ENCODE measurements at places on chromosomes 5 and 9.

- DNase-seq, result no peak
Measured at GRCh38 chr9:131712151-131712716, 27.6 kb downstream of the RAPGEF1 start.

GRCh38 chr5:79845448-79846197 is 145.4 kb downstream of the MTX3 start:
- DNase-seq, result no peak

DNA sequence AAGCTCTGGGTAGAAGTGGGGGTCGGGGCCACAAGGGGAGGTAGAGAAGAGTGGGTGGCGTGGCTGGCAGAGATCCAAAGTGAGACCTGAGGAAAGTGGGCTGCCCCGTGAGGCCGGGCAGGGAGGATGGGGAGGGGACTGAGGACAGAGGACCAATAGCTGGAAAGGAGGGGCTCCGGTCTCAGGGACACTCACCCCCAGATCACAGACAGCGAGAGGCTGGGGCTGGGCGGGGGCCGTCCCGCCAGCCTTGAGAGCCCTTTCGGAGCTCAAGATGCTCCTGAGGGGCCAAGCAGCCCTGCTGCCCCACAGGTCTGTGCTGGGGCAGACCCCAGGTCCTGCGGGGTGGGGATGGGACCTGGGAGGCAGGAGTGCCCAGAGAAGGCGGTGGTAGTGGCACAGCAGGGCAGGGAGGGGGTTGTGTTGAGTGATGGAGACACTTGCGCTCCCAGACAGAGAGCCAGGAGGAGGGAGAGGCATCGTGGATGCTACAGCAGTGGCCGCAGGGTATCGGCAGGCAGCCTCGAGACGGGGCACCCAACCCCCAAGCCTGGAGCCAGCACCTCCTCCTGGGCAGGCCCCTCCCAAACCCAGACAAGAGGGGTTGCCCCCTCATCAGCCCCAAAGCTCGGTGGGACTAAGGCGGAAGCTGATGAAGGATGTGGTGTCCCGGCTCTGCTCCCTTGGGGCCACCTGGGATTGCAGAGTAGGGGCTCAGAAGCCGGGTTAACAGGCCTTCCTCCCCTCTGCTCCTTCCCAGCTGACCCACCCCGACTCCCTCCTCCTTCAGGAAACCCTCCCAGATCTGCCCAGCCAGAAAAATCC is 3.4 kb downstream of the SARDH start:
- DNase-seq, result no peak

- DNase-seq, result no peak
Measured at GRCh38 chr5:108797986-108798385, 50.3 kb downstream of the FER start.

- peak; percentile 26 for DNase-seq
Measured at GRCh38 chr5:176541338-176542134, 4.3 kb upstream of the RNF44 start.

GRCh38 chr5:77328930-77329647 is 118.6 kb downstream of the PDE8B start:
- no peak for DNase-seq

- DNase-seq, result no peak
Measured at GRCh38 chr5:14339468-14339867, 196.3 kb downstream of the TRIO start.

- no peak for DNase-seq
Measured at GRCh38 chr9:37197158-37198038, 77.0 kb downstream of the ZCCHC7 start.

DNA sequence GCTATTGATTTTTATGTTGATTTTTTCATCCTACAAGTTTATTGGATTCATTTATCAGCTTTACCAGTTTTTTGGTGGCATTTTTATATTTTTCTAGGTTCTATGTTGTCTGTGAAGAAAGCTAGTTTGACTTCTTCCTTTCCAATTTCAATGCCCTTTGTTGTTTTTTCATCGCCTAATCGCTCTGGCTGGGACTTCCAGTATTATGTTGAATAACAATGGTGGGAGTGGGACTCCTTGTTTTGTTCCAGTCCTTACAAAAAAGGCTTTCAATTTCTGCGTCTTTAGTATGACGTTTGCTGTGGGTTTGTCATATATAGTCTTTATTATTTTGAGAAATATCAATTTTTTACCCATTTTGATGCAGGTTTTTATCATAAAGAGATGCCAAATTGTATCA is 175.6 kb upstream of the CCNH start:
- no peak for DNase-seq

DNA sequence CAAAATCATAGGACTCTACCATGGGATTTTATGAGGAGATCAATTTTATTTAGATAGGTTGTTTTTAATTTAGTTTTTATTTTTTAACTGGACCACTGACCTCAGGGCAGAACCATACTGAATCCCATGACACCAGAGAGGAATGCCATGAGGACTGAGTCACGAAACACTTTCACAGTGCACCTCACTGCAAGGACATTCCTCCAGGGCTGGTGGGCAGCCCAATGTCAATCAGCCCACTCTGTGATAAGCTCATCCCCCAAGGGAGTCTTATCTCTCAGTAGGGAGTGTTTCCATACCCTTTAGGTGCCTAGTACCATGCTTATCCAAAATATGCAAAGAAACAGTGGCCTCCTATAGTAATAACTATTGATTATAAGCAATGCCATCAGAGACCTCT is 224.5 kb upstream of the CDH6 start:
- DNase-seq, result no peak

GRCh38 chr9:109600142-109600541 is 102.0 kb upstream of the PTPN3 start:
- no peak for DNase-seq

GRCh38 chr5:22649074-22649473 is 204.1 kb downstream of the CDH12 start:
- DNase-seq, result peak; percentile 83

DNA sequence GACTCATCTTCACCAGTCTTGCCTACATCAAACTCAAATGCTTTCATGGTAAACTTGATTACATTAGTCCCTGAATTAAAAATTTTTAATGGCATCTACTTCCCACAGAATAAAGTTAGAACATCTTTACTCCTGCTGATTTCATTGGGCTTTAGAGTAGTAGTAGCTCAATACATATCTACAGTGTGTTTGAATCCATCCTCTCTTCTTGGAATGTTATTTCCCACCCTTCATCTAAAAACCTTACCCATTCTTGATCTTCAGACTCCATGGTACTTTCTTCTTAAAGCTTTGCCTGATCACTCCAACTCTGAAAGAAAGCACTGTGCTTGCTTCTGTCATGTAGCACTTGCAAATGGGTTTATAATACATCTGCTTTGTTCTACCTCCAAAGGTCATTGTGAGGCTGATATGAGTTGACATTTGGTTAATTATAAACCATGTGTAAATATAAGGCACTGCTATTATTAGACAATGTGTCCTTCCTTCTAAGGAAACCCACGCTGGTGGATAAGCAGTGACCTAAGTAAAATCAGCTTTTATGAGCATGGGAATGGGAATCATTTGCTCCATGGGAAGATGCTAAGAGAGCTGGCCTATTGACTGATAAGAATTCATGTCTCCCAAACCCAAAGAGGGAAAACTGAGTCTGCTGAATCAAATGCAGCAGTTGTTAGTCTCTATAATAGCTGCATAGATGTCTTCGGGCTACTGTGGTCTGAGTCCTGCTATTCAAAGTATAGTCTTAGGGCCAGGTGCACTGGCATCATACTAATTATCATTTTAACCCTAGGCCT is 7.5 kb upstream of the PRLR start:
- DNase-seq, result no peak

GRCh38 chr9:109475526-109475925 is 22.6 kb downstream of the PTPN3 start:
- no peak for DNase-seq

GRCh38 chr5:150567031-150567717 is 59.2 kb downstream of the NDST1 start:
- no peak for DNase-seq

- no peak for DNase-seq
Measured at GRCh38 chr9:128841694-128842492, 12.3 kb upstream of the SPOUT1 start.

DNA sequence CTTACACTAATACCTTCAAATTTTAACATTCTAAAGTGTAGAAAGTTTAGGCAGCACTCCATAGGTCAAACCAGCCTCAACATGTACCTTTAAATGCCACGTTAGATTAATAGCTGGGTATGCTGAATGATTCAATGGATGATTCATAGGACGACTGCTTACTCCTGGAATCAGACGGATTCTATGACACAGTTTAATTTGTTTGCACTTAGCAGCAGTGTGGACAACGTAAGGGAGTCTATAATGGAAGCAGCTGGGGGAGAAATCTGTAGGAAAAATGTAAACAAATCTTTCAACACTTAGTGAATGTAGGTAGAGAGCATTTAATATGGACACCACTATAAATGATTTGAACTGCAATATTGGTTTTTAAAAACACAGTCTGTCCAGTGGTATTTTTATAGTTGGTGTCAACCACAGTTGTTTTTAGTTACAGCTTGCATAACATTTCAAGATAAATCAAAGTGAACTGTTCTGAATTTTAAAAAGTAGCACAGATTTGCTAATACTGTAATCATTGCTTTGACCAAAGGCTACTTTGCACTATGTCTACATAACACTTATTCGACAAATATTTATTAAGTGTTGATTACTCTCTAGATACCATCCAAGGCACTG is 701.5 kb upstream of the MEF2C start:
- no peak for DNase-seq

GRCh38 chr9:115127191-115127817 is 9.3 kb upstream of the TNC start:
- no peak for DNase-seq

- DNase-seq, result no peak
Measured at GRCh38 chr9:109167716-109168115, 667 bp upstream of the FRRS1L start.

DNA sequence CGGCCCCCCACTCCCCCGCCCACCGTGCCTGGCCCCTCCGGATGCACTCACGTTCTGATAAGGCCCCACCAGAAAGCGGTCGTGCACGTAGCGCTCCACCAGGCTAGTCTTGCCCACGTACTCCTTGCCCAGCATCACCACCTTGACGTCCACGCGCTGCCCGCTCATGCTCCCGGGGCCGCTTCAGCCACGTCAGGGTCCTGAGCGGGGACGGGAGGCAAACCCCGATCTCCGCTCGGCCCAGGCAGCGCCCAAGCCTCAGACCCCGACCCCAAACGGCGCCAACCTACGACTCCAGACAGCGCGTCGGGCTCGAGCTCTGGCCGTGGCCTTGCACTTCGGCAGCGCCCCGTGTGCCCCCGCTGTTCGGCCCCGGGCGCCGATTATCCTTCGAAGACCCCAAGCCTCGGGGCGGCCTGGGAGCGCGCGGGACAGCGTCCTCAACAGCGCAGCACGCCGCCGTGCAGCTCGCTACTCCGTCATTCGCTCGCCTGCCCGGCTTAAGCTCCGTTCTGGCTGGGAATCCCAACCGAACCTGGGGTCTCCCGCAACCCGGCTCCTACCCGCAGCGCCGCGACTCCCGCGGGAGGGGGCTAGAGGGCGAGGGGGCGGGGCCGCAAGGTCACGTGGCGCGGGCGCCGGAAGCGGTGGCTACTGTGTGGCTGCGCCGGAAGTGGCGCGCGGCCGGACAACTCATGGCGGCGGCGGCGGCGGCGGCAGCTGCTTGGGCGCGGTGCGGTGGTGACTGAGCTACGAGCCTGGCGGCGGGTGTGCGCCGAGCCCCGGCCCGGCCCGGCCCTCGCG is at the start of the genes PRELID1 and RAB24:
PRELID1 (plus strand) TSS at position 679 of the 804 bp plus-strand sequence. CDS start 187 bp downstream, outside the sequence.
RAB24 (minus strand) TSS at position 599 of the 804 bp plus-strand sequence; CDS start at position 168, 431 bp downstream.
- DNase-seq, result peak; percentile 87

GRCh38 chr5:153671653-153672346 is 181.3 kb downstream of the GRIA1 start:
- no peak for DNase-seq

DNA sequence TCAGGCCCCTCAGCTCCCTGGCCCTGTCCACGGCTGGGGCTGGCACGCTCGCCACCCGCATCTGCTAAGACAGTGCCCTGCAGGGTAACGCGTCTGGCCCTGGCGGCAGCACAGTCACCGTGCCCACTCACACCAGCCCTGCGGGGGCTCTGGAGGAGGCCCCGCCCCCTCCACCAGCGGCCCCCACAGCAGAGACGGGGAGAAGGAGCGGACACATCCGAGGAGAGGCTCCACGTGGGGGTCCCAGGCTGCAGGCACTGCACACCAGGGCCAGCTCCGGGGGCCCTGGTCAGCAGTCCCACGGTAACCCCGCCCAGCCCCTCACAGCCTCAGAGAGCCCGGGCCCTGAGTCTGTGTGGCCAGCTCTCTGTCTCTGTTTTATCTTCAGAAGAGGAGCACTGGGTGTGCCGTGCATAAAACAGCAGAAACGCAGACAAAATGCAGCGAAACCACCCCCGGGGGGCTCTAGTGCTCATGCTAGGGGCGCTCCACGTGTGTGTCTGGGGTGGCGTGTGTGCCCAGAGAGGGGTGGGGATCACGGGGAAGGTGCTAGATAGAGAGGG is 47.5 kb upstream of the NRARP start:
- DNase-seq, result no peak

- no peak for DNase-seq
Measured at GRCh38 chr9:36317766-36318165, 59.5 kb upstream of the GNE start.

GRCh38 chr9:17236147-17236546 is 101.3 kb downstream of the CNTLN start:
- DNase-seq, result peak; percentile 28

GRCh38 chr5:110836851-110837250 is 98.0 kb downstream of the SLC25A46 start:
- DNase-seq, result no peak

DNA sequence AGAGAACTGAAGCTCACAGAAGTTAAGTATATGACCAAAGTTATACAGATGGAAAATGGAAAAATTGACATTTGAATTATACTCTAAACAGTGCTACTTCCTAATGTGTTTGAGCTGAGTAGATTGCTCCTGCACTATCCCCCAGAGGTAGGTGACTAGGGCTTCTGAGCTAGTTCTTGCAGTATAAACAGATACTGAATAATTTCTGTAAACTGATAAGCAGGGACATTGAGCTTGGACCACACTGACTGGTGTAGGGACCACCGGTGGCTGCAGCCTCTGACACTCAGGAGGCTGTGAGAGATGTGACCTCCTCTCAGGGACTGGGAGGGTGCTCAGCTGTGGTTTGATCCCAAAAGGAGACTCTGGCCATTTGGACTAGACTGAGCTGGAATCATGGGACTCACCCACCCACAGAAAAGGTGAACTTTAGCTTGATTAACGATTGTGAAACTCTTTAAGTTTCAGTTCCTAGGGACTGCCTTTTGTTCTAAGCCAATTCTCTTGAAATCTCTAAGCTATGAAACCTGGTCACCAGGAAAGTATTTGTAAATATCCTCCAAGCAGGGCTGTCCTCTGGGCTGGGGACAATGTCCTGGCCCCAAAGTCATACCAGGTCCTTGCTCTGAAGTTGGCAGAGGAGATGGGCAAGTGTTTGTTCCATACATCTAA is 291.5 kb downstream of the SEC61B start:
- no peak for DNase-seq

DNA sequence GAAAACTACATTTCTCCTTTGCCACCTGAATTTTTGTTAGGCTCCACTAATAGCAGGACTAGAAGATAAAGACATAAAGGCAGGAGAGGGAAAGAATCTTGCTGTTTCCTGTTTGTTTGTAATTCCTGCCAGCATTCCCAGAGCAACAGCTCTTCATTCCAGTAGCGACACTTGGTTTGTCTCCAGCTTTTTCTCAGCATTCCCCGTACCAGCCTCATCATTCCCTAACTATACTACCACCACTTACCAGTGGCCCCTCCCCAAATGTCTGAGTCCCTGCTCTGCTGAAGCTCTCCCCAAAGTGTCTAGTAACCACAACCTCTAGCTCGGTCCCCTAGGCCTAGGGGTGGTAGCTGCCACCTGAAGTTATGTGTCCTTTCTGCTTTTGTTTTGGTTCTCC is 18.6 kb downstream of the CETN3 start:
- no peak for DNase-seq

- no peak for DNase-seq
Measured at GRCh38 chr5:54873691-54874090, 111.7 kb downstream of the ESM1 start.
